ENCODE measurements at places on chromosomes 16 and 17. TPM values are rescaled to one million over a fixed set of nuclear protein-coding genes. Genes with fewer than 3 reads are reported as not detected.

CCNF gene
- 25.2 TPM for total RNA-seq

VWA3A gene
- total RNA-seq: not detected

KPNB1 gene
- total RNA-seq: 475 TPM

SOX9 gene
- not detected for total RNA-seq

MYL4 gene
- 1.5 TPM for total RNA-seq

CACNG1 gene
- total RNA-seq: not detected

UNC119 gene
- total RNA-seq: 23.1 TPM

C16orf54 gene
- total RNA-seq: not detected

TM4SF5 gene
- not detected for total RNA-seq

INCA1 gene
- 0.33 TPM for total RNA-seq

NRN1L gene
- not detected for total RNA-seq

KIF19 gene
- 1.3 TPM for total RNA-seq

CA7 gene
- total RNA-seq: not detected

ITGAD gene
- total RNA-seq: not detected

KRTAP9-9 gene
- total RNA-seq: not detected

RRAD gene
- total RNA-seq: under 0.01 TPM

CD7 gene
- not detected for total RNA-seq

PHOSPHO1 gene
- total RNA-seq: not detected

CDH8 gene
- not detected for total RNA-seq

ITGAL gene
- not detected for total RNA-seq

PLLP gene
- total RNA-seq: 8.4 TPM

MYH13 gene
- not detected for total RNA-seq

C16orf92 gene
- not detected for total RNA-seq

NPIPA5 gene
- total RNA-seq: 2.4 TPM

TBC1D28 gene
- not detected for total RNA-seq

KREMEN2 gene
- not detected for total RNA-seq

CDRT15 gene
- not detected for total RNA-seq

IRX6 gene
- not detected for total RNA-seq

ABCC12 gene
- not detected for total RNA-seq

SBK1 gene
- total RNA-seq: 0.10 TPM
